ENCODE measurements at places on chromosomes 12 and 14.

DNA sequence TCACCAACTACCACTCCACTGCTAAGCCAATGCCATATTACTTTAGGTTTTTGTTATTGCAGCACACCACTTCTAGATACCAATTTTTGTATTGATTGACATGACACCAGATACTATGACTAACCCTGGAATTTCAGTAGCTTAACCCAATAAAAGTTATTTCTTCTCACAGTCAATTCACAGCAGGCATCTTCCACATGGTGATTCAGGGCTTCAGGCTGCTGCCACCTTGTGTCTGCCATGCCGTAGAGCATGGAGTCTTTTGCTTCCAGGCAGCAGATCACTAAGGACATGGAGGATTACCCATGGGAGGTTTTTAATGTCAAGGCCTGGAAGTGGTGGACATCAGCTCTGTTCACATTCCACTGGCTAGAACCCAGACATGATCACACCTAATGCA is 56.4 kb upstream of the LTA4H start:
- DNase-seq = no peak

DNA sequence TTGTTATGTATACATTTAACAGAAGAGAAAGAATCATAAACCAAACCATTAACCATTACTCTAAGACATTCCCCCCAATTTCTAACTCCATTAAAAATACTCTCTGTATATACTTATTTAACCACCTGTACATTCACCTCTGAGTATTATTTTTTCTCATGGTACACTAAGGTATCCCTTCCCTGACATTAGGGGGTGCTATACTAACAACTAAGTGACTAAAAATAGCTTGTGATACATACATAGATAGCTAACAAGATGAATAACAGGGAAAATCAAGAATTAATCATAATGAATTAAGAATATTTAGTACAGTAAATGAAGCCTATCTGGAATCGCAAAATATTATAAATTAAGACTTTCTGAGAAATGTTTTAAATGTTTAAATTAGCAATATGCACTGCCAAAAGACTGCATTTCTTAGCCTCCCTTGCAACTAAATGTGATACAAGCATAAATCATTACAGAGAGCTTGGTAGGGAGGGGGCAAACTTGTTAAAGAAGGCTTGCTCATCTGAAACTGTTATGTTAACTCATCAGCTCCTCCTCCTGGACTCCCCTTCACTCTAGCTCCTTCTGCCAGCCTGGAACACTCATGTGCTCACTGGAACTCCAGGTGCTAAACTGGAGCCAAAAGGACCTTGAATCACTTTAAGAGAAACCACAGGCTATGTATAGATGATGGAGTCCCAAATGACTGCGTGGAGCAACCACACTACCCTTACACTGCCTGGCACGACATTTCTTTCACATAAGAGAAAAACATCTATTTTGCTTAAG is 14.9 kb downstream of the C2CD5 start:
- no peak for DNase-seq

DNA sequence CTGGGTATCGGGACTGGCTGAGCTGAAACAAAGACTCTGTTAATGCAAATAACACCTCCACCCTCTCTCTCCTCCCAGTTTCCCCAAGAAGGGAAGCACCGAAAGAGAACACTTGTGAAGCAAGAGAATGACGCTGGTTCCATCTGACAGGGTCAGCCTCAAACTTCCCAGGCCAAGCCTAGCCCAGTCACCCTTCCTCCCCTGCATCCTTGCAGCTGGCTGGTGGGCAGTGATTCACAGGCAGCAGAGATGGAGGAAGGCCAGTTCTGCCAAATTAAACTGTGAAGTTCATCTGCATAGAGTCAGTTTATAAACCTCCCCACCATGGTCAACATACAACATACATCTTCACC is 2.8 kb downstream of the LRRC74A start:
- no peak for DNase-seq

DNA sequence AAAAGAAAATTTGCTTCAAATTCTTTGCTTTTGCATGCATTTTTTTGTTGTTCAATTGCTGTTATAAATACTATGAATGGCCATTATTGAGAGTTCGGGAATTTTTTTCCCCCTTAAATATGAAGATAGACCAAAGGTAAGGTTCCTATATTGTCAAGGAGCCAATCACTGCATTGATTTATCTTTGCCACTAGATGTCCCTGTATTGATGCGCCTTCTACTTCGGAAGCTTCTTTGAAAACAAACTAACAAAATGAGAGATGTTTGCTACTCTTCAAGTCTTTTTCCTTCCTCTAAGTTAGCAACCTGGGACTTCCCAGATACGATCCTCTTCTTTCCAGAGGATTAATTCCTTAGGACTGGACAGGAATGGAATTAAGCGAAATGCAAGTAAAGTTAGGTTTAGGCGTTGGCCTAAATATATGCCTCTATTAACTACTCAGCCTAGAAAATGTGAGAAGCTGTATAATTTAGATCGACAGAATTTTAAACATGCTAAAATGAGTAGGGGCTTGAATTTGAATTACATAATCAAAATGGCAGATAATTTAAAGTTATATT is 318.1 kb downstream of the AEBP2 start:
- no peak for DNase-seq

DNA sequence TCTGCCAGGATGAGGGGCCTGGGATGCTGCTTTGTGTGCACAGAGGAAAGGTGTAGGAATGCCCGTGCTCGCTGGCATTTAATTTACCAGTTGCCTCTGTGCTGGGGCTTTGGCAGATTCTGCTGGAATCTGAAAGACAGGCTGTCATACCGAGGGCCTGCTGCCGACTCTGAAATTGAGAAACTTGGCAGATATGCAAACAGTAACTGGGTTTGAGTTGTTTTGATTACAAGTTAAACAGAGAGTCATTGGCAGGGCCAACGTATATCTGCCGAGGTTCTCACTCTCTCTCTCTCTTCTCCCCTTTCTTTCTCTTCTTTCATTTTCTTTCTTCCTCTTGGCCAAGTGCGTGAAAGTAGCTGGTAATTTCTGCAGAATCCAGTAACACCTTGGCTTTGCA is 618.7 kb downstream of the VRK1 start:
- DNase-seq = no peak

DNA sequence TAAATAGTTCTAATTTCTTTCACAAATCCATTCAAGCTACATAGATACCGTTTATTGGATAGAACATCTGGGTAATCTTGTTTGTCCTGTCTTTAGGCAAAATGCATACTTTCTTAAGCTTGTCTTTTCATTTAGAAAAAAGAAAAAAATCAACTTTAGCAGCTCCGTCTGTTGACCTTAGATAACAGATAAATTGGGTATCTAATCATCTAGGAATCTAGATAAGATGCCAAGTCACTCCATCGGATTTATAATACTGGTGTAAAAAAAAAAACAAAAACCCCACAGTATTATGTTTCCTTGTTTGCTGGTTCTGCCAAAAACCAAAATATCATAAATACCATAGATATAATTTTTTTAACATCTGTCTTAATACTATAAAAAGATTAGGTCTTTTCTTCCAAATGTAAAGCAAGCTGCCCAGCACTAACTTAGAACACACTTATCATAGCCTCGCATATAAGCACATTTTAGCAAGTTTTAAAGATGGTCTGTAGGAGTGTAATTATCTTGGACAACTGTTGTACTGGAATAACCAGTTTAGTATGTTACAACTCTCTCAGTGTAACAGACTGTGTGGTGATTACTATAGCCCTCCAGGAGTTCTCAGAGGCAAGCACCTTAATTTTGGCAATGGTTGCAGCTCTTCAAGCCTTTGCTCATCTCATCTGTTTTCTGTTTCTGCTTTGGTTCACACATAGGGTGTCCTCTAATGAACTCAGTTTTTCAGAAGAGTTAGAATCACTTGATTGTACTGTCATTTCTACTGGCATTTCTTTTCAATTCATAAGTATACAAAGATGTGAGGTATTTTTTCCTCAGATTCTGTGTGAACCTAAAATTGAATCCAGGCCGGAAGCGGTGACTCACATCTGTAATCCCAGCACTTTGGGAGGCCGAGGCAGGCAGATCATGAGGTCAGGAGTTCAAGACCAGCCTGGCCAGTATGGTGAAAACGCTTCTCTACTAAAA is 83.1 kb downstream of the ANO6 start:
- no peak for DNase-seq

DNA sequence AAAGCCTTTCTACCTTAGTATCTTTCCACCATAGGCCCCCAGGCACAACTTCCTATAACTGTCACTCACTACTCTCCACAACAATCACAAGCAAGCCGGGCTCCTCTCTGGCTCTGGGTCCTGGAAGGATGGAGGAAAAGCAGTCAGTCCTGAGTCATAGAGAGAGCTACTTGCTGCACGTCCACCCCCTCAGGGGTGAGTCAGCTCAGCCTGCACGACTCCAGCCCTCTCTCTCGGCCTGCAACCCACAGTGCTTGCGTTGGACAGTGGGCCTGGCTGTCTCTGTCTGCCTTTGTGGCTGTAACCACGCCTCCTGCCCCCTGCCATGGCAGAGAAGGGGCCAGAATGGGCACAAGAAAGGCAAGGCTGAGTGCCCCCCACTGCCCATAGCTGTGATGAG is 154.1 kb upstream of the FKBP4 start:
- DNase-seq = no peak

DNA sequence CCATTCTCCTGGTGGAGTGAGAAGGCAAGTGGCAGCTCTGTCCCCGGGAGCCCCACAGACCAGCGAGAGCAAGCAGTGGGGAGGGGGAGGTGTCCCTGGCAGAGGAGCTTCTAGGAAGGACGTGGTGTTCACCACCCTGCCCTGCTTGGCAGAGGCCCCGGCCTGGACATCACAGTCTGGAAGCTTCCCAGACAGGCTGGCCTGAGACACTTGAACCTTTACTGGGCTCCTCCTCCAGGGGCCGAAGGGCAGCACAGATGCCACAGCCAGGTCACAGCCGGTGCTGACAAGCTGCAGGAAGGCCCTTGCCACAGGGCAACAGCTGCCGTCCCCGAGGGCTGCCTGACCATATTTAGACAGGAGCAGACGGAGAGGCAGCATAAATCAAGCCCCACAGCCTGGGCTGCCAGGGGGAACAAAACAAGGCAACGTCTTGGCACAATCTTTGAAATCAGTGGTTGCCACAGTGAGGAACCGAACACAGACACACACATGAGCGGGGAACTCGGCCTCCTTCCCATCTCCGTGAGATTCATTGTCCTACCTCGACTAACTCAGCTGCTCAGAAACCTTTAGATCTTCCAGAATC is 28.5 kb downstream of the PRIMA1 start:
- peak; percentile 35 for DNase-seq

GRCh38 chr14:56594428-56594827 is 14.8 kb downstream of the TMEM260 start:
- DNase-seq = no peak

DNA sequence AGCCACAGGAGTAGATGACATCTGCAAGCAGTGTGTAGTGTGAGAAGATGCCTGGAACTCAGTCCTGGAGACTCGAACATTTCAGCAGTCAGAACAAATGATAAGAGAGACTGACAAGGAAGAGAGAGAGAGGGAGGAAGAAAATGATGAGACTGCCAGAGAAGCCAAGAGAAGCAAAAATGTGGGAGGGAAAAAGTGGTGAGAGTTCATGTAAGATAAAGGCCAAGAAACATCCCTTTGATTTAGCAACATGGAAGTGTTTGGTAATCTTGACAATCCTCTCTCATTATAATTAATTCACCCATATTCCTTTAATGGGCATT is 42.6 kb downstream of the LIMA1 start:
- DNase-seq = no peak

GRCh38 chr14:101451166-101451565 is 110.1 kb upstream of the DIO3 start:
- DNase-seq = no peak

DNA sequence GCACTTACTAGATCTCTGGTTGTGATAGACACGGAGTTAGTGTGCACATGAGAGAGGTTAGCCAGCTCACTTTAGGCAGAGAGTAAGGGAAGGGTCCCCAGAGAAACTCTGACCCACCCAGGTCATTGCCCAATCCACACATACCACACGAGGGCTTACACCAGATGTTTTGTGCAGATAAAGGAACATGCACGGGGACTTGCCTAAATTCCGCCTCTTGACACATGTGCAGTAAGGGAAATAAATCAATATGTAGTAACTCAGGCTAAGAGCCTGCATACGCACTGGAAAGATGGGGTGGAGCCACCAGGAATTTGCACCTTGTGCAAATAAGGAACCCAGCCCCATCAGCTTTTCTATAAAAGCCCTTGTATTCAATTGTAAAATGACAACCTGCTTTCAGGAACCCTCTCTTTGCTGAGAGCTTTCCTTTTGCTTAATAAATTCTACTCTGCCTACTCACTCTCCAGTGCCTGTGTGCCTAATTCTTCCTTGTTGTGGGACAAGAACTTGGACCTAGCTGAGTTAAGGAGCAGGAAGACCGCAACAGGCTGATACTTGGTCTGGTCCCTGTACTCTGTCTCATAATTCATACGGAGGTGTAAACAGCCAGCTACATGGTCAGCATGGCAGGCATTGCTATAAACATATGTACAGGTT is 120.2 kb downstream of the EMP1 start:
- no peak for DNase-seq

GRCh38 chr12:57097554-57097835 is 8.6 kb downstream of the NAB2 start:
- DNase-seq = no peak

- DNase-seq = no peak
Measured at GRCh38 chr12:25976289-25976688, 17.8 kb downstream of the RASSF8 start.

DNA sequence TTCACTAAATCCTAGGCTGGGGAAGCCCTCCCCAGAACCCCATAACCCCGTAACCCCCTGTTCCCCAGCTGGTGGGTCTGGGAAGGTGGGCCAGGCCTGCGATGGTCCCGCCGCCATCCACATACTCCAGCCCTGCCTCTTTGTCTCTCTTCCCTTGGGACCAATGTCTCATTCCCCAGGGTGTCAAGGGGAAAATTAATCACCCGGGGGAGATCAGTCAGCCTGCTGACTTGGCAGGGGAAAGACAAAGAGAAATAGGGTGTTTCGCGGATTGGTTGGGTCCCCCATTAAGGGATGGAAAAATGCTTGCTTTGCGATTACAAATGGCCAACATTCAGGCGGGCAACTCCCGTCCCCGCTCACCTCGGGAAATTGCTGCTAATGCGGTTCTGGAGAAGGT is 60.6 kb upstream of the LHX5 start:
- no peak for DNase-seq

DNA sequence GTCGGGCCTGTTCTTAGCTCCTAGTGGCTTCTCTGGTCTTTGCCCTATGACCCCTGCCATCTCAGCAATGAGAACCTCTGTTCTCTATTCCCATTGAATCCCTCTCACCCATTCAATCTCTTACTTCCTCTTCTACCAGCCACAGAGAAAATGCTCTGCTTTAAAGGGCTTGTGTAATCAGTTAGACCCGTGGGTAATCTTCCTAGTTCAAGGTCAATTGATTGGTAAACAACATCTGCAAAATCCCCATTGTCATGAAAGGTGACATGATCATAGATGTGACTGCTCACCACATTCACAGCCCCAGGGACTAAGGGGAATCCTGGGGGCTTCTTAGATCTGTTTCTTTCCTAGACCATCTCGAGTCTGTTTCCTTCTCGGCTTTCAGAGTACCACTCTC is 7.2 kb upstream of the CCDC197 start:
- DNase-seq = no peak

DNA sequence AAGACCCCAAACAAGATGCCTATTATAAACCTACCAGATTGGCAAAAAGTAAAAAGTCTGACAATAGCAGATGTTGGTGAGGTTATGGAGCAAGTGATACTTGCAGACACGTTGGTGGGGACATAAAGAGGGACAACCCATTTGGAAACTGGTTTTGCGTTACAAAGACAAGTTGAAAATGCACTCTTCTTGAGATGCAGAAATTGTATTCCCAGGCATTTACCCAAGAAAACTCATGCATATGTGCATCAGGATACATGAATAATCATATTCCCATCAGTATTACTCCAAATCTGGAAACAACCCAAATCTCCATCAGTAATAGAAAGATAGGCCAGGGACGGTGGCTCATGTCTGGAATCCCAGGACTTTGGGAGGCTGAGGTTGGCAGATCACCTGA is 12.8 kb upstream of the GOLGA5 start:
- no peak for DNase-seq
